ENCODE measurements at places on chromosomes 7 and 10. TPM values are rescaled to one million over a fixed set of nuclear protein-coding genes. Genes with fewer than 3 reads are reported as not detected.

- DNase-seq = no peak
These were observed 153.0 kb downstream of the WNT2 start for GRCh38 chr7:117169907-117170306.

DNA sequence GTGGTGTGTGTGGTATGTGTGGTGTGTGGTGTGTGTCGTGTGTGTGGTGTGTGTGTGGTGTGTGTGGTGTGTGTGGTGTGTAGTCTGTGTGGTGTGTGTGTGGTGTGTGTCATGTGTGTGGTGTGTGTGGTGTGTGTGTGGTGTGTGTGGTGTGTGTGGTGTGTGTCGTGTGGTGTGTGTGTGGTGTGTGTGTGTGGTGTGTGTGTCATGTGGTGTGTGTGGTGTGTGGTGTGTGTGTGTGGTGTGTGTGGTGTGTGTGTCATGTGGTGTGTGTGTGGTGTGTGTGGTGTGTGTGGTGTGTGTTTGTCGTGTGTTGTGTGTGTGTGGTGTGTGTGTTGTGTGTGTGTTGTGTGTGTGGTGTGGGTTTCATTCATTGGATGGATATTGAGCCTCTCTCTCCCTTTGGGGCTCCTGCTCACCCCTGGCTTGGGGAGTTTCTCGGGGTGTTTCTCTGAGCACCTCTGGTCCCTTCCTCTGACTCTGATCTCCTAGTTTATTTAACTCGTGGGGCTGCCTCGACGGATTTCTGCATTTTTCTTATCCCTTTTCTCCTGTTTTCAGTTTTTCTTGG is 145.8 kb downstream of the DNAJB6 start:
- DNase-seq = no peak

C10orf90 gene
- total RNA-seq = not detected

DNA sequence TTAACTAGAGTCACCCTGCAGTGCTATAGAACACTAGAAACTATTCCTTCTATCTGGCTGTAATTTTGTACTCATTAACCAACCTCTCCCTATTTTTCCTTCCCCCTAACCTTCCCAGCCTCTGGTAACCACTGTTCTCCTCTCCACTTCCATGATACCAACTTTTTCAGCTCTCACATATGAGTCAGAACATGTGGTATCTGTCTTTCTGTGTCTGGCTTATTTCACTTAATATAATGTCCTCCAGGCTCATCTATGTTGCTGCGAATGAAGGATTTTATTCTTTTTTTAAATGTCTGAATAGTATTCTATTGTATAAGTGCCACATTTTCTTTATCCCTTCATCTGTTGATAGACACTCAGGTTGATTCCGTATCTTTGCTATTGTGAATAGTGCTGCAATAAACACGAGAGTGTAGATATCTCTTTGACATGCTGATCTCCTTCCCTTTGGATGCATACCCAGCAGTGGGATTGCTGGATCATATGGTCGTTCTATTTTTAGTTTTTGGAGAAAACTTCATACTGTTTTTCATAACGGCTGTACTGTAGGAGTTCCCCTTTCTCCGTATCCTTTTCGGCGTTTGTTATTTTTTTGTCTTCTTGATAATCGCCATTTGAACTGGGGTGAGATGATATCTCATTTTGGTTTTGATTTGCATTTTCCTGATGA is 101.4 kb downstream of the FAM107B start:
- no peak for DNase-seq

PRRT4 gene
- 0.24 TPM for total RNA-seq

ATP5MK gene
- 338 TPM for total RNA-seq

DNA sequence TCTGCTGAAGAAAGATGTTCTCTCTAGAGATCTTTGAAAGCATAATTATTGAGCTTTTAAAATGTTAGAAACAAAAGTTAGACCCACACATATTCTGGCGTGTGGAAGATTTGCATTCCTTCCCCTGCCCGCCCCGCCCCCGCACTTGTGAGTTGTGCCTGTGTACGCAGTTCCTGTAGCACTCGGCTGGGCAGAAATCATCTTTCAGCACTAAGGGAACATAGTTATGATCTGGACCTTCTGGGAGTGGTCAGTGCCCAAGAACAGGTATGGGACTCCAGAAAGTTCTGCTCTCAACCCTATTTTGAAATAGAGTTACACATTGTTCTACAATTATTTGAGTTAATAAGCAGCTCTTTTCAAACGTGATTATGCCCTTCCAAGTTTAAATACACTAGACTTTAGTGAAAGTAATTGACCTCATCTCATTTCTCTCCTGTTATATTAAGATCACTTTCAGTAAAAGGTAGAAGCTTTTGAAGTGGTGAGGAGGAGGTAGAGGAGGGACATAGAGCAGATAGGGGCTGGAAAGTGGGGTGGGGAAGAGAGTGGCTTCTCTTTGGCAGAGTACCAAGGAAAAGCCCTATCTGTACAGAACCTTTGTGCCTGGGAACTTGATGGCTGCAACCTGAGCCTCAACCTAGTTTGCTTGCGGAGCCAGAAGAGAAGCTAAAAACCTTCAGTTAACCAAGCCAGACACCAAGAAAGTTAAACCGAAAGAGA is 5.7 kb downstream of the BLVRA start:
- DNase-seq = no peak

BMS1 gene
- 42.8 TPM for total RNA-seq

GRCh38 chr7:94492601-94493000 is 17.0 kb upstream of the CASD1 start:
- no peak for DNase-seq

- peak; percentile 17 for DNase-seq
These were observed 13.2 kb downstream of the RASGEF1A start for GRCh38 chr10:43253461-43254198.

PNLIP gene
- total RNA-seq = not detected

- DNase-seq = no peak
These were observed 475.3 kb upstream of the NRP1 start for GRCh38 chr10:33809732-33810131.

GRCh38 chr7:17952387-17952786 is 12.1 kb upstream of the SNX13 start:
- DNase-seq = no peak

DNA sequence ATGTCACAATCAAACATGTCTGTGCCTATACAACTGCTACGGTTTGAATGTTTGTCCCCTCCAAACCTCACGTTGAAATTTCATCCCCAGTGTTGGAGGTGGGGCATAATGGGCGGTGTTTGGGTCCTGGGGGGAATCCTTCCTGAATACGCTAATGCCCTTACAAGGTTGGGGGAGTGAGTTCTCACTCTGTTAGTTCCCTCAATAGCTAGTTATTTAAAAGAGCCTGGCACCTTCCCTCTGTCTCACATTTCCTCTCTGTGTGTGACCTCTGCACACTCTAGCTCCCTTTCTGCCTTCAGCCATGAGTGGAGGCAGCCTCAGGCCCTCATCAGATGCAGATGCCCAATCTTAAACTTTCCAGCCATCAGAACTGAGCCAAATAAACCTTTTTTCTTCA is 129.5 kb downstream of the GRM8 start:
- no peak for DNase-seq

- DNase-seq = no peak
These were observed 33.1 kb downstream of the GLRX3 start for GRCh38 chr10:130169136-130169859.

DNA sequence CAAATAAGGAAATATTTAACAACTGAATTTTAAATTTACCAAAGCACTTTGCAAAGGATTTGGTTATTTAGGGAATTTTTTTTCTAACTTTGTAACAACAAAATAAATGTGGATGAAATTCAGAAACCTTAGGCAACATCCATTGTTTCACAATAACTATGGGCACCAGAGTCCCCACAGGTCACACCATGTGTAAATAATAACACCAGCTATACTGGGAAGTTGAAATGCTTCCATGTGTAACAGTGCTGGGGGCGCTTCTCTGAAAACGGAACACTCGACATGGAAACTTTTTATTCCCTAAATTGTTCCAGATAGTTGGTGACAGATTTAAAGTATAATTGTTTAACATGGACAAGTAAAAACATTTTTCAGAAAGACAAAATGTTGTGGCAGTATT is 818.6 kb downstream of the TNS3 start:
- no peak for DNase-seq

DNA sequence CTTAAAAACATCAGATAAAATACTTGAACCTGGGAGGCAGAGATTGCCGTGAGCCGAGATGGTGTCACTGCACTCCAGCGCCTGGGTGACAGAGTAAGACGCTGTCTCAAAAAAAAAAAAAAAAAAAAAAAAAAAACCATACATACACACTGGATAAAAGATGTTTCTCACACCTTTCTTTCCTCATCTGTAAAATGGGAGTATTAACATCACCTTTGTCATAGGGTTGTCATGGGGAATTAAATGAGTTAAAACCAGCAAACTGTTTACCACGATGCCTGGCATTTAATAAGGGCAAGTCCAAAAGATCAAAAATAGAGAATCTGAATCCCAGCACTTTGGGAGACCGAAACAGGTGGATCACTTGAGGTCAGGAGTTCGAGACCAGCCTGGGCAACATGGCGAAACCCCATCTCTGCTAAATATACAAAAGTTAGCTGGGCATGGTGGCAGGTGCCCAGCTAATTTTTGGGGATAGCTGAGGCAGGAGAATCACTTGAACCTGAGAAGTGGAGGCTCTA is 12.9 kb downstream of the LRRC20 start:
- no peak for DNase-seq

DNA sequence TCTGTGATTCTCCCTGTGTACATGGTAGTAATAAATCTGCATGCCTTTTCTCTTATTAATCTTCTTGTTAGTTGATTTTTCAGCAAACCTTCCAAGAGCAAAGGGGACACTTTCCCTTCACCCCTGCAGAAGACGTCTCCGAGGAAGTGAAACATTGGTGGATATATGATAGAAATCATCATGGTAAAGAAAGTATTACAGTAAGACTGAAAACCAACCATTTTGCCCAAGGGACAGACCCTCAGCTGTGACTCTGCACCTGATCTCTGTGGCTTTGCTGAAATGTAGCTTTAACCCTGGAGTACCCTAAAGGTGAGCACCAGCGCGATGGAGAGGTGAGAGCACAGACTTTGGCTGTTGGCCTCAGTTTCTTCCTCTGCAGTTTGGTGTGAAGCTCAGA is 32.8 kb upstream of the MYO3A start:
- DNase-seq = no peak

- DNase-seq = no peak
These were observed 130.5 kb downstream of the CUX1 start for GRCh38 chr7:101947899-101948298.

SAP25 gene
- total RNA-seq = 5.1 TPM

DNA sequence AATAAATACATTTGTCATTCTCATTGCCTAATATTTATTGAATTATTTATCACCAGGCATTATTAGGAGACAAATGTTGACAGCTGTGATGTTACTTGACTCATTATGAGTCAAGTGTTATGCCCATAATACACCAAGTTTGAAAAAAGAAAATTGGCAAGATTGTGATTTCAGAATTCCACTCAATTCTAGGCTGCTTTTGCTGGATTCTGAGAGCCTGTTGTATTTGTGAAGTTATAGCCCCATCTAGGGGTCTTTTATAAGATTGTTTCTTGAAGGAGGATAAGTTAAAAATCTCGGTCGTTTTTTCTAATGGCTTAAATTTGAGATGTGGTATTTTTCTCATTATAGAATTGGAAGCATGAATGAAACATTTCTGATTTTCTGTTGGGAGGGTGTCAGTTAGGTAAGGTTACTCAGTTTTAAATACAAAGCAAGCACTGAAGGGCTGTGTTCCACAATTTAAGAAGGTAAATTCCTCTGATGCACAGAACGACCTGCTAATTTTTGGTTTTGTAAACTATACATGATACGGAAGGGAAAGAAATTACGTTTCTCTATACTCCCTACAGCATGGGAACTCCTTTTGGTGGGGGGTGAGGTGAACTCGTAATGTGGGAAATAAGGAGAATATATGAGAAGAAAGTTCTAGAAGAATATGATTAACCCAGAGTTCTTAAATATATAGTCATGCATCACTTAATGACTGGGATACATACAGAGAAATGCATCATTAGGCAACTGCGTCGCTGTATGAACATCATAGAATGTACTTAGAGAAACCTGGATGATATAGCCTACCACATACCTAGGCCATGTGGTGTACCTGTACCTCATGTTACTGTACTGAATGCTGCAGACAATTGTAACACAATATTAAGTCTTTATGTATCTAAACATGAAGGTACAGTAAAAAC is 2.6 kb downstream of the STK31 start:
- DNase-seq = no peak

DNA sequence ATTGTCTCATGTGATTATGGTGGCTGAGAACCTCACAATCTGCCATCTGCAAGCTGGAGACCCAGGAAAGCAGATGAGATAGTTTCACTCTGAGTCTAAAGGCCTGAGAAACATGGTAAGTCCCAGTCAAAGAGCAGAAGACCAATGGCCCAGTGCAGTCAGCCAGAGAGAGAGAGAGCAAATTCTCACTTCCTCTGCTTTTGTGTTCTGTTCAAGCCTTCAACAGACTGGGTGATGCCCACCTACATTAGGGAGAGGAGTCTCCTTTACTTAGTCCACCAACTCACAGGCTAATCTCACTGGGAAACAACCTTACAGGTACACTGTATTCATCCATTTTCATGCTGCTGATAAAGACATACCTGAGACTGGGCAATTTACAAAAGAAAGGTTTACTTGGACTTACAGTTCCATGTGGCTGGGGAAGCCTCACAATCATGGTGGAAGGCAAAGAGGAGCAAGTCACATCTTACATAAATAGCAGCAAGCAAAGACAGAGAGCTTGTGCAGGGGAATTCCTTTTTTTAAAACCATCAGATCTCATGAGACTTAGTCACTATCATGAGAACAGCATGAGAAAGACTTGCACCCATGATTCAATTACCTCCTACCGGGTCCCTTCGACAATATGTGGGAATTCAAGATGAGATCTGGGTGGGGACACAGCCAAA is 4.7 kb upstream of the FRMPD2 start:
- DNase-seq = no peak

GRCh38 chr10:127937915-127938463 is 31.1 kb downstream of the PTPRE start:
- DNase-seq = no peak

- no peak for DNase-seq
These were observed 32.1 kb upstream of the ELAPOR2 start for GRCh38 chr7:87091487-87092066.

GRCh38 chr10:22461891-22462290 is 116.6 kb downstream of the SPAG6 start:
- no peak for DNase-seq

NOS3 gene
- 4.5 TPM for total RNA-seq

- no peak for DNase-seq
These were observed 272.9 kb downstream of the WDR37 start for GRCh38 chr10:1328981-1329614.

GRCh38 chr7:151228024-151228866 is 1.2 kb upstream of the ABCF2 start:
- no peak for DNase-seq

DNA sequence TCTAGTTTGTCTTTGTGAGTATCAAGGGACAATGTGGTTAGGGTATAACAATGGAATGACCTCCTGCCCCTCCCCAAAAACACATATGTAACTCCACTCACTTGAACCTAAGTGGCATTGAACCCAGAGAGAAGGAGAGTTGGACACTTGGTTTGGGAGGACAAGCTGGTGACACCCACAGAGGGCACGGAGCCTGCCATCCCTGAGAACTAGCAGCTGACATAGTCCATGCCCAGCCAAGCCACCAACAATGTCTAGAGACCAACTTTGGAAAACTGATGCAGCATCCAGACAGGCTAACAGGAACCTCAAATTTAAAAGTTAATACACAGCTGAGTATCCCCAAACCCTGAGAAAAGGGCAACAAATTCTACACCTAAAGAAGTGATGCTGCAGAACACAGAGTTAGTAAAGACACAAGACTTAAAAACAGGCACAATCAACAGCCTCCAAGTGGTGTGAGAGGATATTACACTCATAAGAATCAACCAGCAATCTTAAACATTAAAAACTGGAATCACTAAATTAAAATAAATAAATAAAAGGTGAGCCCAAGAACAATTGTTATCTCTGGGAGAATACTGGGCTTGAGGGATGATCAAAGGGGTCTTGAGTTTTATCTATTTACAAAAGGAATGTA is 27.2 kb downstream of the NUDCD3 start:
- DNase-seq = no peak
